ENCODE measurements at places on chromosomes 11 and 22. TPM values are rescaled to one million over a fixed set of nuclear protein-coding genes. Genes with fewer than 3 reads are reported as not detected.

The KIRREL3 gene
- total RNA-seq: 0.09 TPM

DNA sequence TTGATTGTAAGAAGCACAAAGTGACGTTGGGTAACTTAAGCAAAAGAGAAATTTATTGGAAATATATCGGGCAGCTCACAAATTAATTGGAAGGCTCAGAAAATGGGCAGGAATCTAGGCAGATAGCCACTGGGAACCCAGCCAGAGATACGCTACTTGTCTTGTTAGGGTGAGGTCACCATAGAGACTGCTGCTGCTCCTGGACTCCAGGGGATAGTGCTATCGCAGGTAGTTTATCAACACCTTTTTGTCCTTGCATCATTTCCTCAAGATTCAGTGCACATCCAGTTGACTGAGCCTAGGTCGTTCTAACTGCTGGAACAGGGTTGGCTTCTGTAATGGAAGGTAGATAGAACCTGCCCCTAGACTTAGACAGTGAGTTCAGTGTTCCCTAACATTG is 19.6 kb downstream of the AMOTL1 start:
- no peak for DNase-seq

GRCh38 chr11:59225017-59225416 is 12.3 kb upstream of the MPEG1 start:
- no peak for DNase-seq

DNA sequence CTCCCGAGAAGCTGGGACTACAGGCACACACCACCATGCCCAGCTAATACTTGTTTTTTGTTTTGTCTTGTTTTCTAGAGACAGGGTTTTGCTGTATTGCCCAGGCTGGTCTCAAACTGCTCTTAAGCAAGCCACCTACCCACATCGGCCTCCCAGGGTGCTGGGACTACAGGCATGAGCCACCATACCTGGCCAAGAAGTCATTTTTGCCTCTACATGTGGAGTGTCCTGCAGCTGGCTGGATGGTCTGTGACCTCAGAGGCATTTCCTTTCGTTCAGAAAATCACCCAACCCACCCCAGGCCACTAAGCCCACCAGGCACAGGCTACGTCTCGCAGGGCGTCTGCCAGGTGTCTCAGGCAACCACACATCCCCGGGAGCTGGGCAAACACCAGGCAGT is 12.8 kb downstream of the SHANK2 start:
- no peak for DNase-seq

GRCh38 chr11:32088117-32088941 is 2.5 kb upstream of the RCN1 start:
- DNase-seq: peak; percentile 69

Measured in sciatic nerve (tissue), 2 donors.